Hematopoietic multipotent progenitor cell (in vitro differentiated cells): ENCODE measurements at places on chromosomes 5 and 9.

- no peak for DNase-seq
Observed at GRCh38 chr5:159106193-159106568, 6.5 kb upstream of the EBF1 start.

DNA sequence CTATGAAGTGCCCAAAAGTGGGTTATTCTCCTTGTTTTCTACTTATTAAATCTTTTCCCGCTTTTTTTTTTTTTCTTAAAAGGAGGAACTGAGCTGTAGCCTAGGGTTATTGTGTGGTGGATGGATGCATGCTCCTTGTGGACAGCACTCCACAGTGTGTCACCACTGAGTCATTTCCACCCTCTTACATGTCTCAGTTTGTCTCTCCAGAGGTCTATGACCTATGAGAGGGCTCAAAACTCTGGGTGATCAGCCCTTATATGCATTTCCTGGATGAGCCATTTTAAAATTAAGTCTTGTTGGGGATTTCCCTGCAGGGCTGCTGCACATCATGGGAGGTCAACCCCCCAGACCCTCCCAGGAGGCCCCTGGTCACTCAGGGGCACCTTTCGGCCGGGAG is 102.2 kb upstream of the MOCS2 start:
- DNase-seq: no peak

DNA sequence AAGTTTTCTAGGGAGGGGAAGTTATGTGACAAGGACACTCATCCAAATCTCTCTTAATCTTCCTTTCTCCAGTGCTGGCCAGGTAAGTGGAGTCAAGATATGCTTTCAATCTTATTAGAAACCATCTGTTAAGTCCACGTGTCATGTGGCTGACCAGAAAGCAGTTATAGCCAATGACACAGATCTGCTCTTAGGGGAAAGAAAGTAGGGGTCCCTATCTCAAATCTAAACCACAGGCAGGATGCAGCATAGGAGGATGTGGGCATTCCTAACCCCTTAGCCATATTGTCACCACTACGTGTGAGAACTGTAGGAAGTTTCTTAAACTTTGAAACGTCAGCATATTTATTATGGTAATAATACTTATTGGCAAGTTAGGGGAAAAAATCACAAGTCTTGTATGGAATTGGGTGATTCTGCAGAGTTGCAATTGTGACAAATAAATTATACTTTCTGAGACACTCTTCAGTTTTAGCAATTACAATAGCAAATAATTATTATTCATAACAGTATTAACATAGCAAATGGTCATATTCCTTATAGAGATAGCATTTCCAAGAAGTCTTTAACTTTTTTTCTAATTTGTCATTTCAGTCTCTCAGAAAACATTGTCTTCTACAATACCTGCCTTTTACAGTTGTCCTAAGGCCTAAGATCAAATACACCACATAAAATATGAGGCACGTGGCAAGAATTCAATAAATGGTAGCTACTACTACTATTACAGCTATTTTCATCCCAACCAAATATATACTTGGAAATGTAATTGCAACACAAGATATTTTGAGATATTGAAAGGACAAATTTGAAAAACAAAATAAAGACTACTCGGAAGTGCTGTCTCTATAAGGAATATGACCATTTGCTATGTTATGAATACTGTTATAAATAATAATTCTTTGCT is 236.9 kb downstream of the PDE4D start:
- DNase-seq: peak; percentile 90

- no peak for DNase-seq
Observed at GRCh38 chr9:36503172-36504088, 69.3 kb upstream of the MELK start.

DNA sequence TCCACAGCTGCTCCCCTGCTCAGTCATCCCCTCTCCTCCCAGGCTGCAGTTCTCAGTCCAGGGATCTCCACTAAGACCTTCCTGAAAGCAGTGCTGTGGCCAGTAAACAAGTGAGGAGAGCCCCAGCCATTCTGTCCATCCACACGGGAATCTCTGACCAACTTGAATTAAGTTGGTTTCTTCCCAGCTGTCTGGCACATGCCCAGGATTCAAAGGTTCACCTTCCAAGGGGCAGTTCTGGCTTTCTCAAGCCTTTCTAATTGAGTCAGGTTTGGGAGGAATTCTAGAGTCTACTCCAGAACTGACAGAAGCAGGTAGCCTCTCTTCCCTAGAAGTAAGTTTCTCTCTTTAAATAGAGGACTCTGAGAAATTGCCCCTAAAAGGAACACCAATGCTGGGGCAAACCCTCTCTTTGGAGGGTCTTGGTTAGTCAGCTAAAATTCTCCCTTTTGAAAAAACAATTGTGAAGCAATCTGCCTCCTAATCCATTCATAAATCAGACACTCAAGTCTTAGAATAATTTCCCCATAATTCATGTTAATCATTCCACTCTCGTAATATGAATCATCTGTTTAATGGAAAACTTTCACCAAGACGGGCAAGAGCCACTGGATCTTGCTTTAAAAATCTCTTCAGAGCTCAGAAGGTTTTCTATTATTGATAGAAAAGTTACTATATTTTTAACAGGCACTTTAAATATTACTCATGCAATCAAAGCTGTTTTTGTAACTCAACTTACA is 133.8 kb downstream of the SPOCK1 start:
- DNase-seq: no peak

DNA sequence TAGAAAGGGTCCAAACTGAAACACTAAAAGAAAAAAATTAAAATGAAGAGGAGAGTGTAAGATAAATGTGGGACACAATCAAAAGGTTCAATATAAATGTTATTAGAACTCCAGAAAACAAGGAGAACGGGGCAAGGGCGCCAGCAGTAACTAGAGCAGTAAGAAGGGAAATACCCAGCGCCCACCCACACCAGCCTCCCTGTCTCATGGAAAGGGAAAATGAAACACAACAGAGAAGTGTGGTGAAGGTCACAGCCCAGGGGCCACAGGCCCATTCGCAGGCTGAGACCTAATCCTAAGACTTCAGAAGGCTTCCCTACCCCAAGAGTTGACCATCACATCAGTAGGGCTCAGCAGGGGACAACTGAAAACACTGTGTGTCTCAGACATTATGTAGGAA is 45.8 kb upstream of the CLK4 start:
- no peak for DNase-seq

DNA sequence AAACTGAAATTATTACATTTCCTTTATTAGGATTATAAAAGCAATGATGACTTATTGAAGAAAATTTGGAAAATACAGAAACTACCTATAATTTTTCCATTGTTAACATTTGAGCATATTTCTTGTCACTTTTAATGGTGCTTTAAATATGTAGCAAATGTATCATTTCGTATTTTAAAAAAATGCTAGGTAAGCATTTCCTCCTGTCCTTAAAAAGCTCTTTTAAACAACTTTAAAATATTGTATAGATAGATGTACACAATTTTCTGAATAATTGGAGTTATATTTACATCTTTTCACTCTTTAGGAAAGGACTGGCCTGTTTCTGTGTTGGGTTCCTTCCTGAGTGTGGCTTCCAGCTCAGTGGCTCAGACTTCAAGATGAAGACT is 15.6 kb downstream of the TENT4A start:
- no peak for DNase-seq

GRCh38 chr9:137705906-137706305 is 87.1 kb downstream of the EHMT1 start:
- no peak for DNase-seq

GRCh38 chr9:32351845-32352244 is 32.6 kb upstream of the ACO1 start:
- no peak for DNase-seq

DNA sequence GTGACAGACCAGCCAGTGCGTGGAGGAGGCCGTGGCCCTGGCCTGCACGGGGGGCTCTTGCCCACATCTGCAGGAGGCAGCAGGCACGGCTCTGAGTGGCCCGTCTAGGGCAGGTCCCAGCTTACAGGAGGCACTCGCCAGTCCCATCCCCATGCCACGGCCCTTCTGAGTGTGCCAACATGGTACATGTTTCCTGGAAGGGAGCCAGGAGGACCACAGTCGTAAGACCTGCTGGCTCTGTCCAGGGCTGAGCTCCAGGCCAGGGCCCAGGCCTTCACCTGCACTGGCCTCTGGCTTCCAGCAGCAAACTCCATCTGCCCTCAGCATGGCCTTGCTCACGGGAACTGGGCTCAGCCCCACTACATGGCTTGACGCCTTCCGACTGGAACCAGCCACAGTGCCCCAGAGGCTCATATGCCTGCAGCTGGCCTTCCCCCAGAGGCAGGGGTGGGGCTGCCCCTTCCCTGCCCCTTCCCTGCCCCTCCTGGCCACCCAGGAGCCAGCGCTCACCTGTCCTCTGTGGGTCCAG is 3.8 kb downstream of the NKD2 start:
- DNase-seq: no peak

DNA sequence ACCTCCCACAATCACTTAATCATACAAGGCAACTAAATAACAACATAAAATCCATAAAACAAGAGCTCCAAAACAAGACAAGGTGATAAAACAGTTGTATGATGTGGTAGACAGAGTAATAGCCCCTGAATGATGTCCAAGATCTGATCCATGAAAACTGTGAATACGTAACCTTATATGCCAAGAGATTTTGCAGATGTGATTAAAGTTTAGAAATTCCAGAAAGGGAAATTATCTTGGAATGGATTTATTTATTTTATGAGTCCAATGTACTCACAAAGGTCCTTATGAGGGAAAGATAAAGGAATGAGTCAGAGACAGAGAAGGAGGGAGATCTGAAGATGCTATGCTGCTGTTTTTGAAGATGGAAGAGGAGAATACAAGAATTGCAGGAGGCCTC is 1775.7 kb upstream of the C9orf72 start:
- DNase-seq: no peak

DNA sequence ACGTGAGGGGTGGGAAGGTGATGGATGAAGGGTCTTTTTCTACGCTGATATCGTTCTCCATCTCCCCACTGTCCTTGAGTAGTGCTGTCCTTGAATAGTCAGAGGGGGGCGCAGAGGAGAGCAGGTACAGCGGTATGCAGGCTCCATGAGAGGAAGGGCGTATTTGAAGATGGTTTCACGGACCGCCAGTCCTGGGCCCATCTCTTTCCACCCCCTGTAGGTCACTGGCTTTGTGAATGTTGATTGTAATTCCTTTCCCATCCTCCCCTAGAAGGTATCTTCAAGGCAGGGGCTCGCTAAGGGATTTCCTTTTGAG is 40.8 kb upstream of the DAB2IP start:
- DNase-seq: no peak

- peak; percentile 8 for DNase-seq
Observed at GRCh38 chr5:25568989-25569625, 924.3 kb upstream of the CDH10 start.

DNA sequence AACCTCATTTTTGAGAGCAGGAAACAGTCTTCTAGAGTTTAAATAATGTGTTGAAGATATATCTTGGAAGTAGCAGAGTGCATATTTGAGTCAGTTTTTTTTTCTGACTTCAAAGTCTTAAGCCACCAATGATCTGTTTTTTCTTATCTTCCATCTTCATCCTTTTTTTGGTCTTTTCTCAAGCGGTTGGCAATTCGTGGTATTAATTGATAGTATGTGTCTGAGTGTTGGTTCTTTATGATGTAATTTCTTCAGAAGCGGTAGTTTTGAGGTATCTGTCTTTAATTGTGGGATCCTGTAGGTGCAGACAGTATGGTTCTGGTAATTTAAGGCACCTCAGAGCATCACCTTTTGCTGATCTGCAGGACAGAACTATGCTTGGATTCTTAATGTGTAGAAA is 3.9 kb downstream of the CSNK1G3 start:
- DNase-seq: no peak

- no peak for DNase-seq
Observed at GRCh38 chr9:129775448-129775798, 22.6 kb upstream of the PTGES start.

GRCh38 chr5:13731121-13731628 is 213.3 kb downstream of the DNAH5 start:
- no peak for DNase-seq

DNA sequence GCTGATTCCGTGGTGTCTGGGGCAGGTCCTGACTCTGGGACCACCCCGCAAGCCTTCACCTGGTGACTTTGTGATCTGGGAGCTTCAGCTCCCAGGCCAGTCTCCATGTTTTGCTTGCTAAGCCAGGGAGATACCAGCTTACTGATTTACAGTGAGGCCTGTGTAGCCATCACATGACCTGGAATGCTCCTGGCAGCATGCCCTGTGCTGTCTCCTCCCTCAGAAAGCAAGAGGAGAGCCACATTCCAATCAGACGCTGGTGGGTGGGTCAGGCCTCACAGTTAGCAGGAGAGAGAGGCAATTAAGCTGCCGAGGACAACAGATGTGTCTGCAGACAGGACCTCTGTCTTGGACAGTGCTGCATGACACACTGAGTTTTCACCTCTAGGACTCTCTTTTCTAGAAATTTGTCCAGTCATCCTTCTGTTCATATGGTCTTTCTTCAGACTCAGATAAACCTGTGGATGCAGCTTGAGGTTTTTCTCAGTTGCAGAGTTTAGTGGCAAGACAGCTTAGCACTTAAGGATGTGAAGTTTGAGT is 24.4 kb upstream of the GRPEL2 start:
- peak; percentile 40 for DNase-seq

DNA sequence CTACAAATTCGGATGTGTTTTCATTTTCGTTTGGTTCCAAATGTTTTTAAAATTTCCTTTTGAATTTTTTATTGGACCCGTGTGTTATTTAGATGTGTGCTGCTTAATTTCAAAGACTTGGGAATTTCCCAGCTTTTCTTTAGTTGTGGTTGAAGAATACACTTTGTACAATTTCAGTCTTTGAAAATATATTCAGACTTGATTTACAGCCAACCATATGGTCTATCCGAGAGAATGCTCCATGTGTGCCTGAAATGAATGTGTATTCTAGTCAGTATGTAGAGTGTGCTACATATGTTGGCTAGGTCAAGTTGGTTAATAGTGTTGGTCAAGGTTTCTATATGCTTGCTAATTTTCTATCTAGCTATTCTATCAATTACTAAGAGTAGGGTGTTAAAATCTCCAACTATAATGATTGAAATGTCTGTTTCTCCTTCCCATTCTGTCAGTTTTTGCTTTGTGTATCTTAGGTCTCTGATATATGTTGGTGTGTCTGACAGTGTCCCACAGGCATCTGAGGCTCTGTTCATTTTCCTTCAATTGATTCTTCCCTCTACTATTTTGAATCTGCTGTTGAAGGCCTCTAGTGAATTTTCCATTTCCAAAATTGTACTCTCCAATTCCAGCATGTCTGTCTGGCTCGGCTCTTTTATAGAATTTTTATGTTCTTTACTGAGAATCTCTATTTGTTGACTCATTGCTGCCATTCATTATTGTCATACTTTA is 36.2 kb downstream of the RNF130 start:
- no peak for DNase-seq

- DNase-seq: no peak
Observed at GRCh38 chr5:31169379-31169778, 24.1 kb upstream of the CDH6 start.

- no peak for DNase-seq
Observed at GRCh38 chr5:154727361-154727760, 27.8 kb upstream of the LARP1 start.

DNA sequence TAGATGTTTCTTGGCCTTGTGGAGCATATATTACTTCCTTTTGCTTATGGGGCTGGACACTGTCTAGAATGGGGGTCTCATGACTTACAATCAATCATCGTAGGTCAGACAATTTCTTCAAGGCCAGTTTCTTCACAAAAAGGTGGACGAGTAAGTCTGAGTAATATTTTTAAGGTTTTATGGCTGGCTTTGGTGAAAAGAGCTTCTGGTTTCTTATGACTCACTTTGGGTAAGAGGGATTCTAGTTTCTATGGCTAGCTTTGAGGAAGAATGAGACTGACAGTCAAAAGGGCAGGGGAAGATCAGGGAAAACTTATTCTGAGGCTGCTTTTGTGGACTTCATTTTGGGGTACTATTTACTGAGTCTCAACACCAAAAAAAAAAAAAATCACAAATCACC is 2067.2 kb upstream of the C9orf72 start:
- DNase-seq: no peak
